ENCODE measurements at places on chromosomes 5 and 9.

- DNase-seq, result no peak
Observed at GRCh38 chr5:74082512-74083055, 456.6 kb downstream of the ARHGEF28 start.

GRCh38 chr9:34989946-34990635, 546 bp downstream of the DNAJB5 start:
- no peak for DNase-seq

DNA sequence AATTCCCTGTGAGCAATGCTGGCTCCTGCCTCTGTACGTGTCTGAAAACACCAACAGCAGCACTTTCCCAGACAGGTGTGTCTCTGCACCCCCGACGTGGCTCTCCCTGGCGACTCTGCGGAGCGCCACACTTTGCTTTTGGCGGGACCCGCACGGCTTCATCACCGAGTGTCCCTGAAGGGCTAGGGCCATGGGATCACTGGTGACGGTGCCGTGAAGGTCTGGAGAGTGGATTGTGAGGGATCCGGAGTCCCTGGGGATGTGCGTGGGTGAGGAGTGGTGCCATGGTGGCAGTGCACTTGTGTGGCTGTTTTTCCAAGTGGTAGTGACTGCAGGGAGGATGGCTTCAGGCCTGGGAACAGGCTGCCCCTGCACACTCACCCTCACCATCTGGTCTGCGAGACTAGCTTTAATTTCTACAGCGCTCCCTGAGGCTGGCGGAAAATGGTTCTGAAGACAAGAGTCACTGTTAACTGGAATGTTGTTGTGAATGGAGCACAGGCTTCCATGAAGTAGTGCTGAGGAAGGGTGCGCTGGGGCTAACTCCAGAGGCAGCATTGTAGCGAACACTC, 3.2 kb downstream of the NKD2 start:
- no peak for DNase-seq

- DNase-seq, result no peak
Observed at GRCh38 chr5:118687661-118688621, 300.4 kb downstream of the DTWD2 start.

DNA sequence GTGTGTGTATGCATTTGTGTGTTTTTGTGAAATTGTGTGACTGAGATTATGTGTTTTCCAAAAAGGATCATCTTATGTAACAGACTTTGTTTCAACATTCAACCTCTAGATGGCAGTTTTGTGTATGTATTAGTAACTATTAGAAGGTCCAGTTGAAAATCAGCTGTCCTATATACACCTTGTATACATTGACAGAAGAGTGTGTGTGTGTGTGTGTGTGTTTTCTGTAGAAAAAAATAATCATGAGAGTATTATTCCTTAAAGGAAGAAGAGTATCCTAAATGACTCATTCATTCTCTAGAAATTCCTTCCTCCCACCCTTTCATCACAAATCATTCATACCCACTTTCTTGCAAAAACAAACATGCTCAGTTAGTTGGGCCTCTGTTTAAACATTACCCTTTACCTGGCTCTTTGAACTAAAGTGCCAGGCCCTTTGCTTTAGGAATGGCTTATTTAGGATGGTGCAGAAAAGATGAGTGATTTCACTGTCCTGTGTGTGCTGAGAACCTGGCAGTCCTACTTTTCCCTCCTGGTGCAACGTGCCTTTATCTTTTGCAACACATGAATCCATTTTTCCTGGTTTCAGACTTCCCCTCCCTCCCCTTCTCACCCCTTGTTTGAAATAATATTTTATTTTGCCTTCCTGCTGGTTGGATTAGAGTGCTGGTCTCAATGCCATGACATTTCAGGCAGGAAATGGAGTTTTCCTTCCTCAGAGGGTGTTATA, 152.2 kb downstream of the ARHGAP26 start:
- DNase-seq, result no peak

DNA sequence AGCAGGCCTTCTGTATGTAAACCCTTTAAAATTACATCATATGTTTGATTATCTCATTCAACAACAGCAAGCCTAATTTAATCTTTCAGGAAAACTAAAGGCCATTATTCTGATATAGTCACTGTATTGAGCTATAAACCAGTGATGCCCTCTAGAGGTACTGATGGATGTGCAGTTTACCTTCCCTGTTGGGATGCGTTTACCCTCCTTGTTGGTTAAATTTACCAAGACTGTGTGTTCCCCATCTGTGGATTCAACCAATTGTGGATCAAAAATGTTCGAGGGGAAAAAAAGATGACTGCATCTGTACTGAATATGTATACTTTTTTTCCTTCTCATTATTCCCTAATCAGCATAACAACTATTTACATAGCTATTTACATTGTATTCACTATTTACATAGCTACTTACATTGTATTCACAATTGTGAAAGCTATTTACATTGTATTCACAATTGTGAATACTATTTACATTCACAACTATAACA, 3.7 kb upstream of the BAAT start:
- no peak for DNase-seq

GRCh38 chr5:83364312-83365299, 106.9 kb upstream of the VCAN start:
- no peak for DNase-seq

DNA sequence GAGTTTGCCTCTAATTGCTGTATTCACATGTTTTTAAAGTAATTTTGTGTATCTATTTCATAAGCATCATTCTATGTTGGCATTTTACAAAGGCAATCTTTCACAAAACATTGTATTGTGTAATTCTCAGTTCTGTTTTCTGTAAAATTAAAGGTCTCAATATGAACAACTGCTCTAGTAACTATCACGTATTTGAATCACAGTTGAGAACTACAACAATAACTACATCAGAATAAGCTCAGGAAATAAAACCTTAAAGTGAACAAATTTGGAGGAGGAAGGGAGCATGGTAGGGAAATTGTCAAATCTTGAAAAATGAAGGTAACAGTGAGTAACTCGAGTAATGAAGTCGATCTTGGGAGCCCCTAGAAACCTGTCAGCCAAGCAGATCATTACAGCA, 22.5 kb upstream of the CAMK4 start:
- no peak for DNase-seq

DNA sequence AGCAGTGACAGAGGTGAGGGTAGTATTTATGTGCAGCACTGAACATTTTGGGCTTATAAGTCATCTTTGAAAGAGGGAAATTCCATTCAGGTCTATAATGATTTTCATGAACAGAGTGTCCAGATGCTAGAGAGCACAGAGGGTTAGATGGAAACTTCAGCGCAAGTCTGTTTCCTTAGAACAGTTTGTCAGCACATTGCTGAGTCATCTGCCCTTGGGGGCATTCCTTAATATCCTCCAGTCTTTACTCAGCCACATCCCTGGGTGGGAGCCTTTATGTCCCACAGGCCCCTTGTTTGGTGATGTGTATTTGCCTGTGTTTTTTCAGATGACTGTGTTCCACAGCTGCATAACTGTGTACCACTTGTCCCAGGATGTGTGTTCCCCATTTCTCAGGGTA, 138.5 kb upstream of the S1PR3 start:
- DNase-seq, result no peak

Data from posterior cingulate gyrus (tissue), 11 donors.